ENCODE measurements at places on chromosomes 11 and 22.

- no peak for DNase-seq
Observed at GRCh38 chr11:122230385-122230755, 114.4 kb upstream of the BLID start.

GRCh38 chr22:35377735-35378134, 3.2 kb upstream of the HMOX1 start:
- no peak for DNase-seq

DNA sequence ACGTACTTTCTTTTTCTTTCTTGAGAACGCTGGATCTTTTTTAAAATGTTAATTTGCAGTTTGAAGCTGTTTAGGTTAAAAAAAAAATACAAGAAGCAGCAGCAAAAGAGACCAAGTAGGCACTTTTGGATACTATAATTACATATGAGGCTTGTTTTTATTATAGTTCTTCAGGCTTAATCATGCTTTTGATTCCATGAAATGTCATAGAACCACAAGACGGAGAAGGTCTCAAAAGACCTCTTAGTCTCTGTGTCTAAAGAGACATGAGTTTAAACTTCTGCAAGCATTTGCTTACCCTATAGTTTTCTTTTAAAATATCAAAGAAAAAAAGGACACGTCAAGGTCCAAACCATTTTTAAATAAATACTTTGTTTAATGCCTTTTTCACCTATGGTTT, 18.8 kb upstream of the MMP20 start:
- DNase-seq: no peak

GRCh38 chr11:66189031-66189745, 79.3 kb upstream of the RAB1B start:
- DNase-seq: no peak

- DNase-seq: no peak
Observed at GRCh38 chr22:49659924-49660315, 167.8 kb downstream of the BRD1 start.

DNA sequence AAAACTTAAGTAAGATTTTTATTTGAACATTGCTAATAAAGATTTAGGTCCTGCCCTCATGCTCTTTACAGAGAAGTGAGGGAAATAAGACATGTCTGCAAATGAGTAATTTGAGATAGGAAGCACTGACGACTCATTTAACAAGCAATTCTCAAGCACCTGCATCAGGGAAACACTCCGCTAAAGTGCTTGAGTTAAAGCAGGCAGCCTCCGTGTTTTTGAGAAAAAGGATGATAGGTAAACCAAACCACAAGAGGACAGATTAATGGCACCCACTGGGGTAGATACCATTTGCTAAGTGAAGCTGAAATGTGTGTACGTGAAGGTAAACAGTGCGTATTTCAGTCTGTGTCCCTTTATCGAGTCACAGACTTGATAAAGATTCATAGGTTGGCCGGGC, 184.6 kb upstream of the CARD18 start:
- no peak for DNase-seq

- no peak for DNase-seq
Observed at GRCh38 chr11:7450836-7451235, 34.5 kb upstream of the OLFML1 start.

DNA sequence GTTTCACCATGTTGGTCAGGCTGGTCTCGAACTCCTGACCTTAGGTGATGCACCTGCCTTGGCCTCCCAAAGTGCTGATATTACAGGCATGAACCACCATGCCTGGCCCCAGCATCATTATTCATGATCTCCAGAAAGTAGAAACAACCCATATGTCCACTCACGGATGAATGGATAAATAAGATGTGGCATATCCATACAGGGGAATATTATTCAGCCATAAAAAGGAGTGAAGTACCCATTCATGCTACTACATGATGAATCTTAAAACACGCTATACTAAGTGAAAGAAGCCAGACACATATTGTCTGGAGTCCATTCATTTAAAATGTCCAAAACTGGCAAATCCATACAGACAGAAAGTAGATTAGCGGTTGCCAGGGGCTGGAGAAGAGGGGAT, 79.9 kb upstream of the TCF20 start:
- DNase-seq: no peak

- no peak for DNase-seq
Observed at GRCh38 chr11:111135778-111136570, 109.6 kb upstream of the POU2AF2 start.

- DNase-seq: no peak
Observed at GRCh38 chr11:122692444-122692843, 36.9 kb downstream of the UBASH3B start.

DNA sequence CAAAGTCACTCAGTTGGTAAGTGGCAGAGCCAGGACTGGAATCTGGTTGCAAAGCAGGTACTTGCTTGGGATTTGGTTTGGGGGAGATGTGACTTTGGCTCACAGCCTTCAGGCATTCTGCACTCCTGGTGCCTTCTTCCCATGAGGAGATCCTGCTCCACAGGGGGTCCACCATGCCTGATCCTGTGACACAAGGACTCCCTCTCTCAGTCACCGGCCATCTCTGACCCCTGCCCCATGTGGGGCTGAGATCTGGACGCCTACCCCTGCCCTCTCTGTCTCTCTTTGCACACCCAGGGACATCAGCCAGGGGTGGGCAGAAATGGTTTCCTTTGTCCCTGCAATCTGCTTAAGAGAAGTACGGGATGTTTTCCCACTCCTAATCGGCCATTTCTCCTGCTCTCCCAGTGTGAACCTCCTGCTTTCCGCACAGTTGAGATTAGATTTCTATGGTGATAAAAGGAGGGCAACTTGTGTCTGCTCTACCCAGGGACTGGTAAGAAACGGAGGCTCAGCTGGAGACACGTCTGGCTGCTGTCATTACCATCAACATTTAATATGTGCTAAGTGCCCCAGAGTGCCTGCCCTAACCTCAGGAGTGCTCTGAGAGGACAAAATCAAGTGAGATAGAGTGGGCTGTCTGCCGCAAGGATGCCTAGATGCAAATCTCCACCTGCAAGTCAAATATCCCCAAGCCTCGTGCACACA, 11.1 kb upstream of the FXYD6 start:
- DNase-seq: no peak

DNA sequence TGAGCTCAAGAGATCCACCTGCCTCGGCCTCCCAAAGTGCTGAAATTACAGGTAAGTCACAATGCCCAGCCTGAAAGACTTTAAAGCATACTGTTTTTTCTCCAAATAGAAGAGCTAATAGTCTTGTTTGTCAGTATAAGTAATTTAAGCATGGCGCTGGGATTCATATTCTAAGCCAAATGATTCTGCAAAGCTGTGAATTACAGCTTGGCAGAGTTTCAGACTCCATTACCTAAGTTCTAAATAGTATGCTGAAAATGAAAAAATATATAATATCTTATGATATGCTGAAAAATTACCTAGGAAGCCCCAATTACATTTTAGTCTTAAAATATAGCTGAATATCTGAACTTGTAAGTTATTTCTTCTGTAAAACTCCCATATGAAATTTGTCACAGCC, 39.3 kb downstream of the MRE11 start:
- DNase-seq: no peak

GRCh38 chr11:110032259-110032658, 60.9 kb upstream of the ZC3H12C start:
- no peak for DNase-seq

DNA sequence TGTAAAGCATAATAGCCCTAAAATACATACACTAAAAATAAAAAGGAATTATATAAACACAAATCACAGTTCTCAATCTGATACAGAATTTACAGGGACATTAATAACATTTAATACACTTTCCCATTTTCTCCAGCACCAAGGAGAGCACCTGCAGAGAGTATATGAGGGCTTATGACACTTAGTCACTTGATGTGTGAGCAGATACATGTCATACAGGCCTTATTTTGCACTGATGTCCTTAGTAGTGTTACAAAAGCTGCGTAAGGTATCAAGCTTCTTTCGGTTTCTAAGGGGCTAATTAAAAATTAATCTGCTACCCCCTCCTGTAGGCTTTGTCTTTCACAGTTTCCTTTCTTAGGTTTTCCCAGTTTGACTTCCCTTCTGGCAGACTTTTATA, 61.3 kb downstream of the TRIM44 start:
- DNase-seq: no peak

GRCh38 chr22:39094717-39095389, 2.2 kb upstream of the APOBEC3H start:
- no peak for DNase-seq

- DNase-seq: no peak
Observed at GRCh38 chr22:43998679-43999264, 25.3 kb upstream of the PARVB start.

GRCh38 chr22:39463277-39463676, 6.5 kb downstream of the MGAT3 start:
- DNase-seq: no peak

GRCh38 chr11:70682760-70683159, 284.4 kb downstream of the CTTN start:
- DNase-seq: no peak

DNA sequence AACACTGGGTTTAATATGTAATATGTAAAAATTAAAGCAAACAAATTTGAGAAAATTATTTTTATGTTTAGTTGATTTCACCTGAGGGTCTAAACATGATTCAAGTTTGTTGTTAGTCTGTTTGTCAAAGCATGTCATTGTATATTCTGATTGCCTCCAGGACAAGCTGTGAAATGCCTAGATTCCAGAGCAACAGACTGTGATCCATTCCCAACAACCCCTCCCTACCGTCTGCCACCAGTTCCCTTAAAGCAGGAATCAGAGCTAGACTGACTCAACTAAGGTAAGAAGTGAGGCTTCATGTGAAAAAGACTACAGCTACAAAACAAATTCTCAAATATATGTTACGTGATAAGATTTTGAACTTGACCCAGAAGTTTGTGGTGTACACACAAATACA, 304.2 kb downstream of the RAB38 start:
- no peak for DNase-seq

DNA sequence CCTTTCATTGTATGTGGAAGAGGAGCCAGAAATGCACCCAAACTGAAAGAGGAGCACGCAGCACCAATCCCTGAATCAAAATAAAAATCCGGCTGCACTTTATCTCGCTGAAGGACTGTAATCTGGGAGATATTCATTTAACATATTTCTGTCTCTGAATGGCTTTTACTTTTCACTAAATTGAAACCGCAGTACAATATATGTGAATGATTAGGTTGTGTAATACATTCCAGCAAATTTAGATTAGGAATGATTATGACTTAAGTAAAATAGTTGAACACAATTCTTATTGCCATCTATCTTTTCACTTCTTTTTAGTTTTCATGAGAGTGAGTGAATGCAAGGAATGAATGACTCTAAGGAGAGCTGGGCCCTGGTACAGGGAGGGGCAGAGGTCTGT, 232.1 kb downstream of the ST3GAL4 start:
- no peak for DNase-seq

- no peak for DNase-seq
Observed at GRCh38 chr22:30332551-30332950, 5.8 kb upstream of the TBC1D10A start.

DNA sequence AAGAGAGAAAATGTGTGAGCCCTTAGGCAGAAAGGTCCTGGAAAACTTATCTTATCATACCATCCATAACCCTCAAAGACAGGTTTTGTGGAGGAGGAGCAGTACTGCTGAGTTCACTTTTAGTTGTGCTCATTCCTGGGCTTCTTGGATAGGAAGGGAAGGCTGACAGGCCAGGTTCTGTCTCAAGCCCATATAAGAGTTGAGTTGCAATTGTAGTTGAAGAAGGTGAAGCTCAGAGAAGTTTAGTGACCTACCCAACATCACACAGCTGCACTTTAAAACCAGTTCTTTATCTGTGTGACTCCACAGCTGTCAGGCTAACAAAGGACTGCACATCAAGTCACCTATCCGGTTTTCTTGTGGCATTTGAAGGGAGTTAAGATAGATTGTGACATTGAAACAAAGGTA, 13.0 kb downstream of the TEAD1 start:
- no peak for DNase-seq

GRCh38 chr22:49783926-49784629, 43.6 kb downstream of the BRD1 start:
- no peak for DNase-seq

GRCh38 chr11:108115500-108116140, 5.7 kb upstream of the ACAT1 start:
- no peak for DNase-seq

DNA sequence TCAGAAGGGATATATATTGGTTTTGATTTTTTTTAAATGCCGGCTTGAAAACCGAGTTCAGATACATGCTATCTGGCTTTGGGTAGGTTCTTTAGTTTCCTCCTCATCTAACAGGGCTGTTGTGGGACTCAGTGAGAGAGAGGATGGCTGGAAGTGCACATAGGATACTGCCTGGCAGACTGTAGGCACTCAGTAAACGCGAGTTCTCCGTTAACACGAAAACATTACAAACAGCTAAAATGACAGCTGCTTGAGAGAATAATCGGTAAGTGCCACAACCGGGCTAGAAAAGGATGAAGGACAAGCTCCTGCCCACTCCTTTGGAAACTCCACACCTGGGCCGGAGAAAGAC, 369 bp downstream of the XRRA1 start:
- DNase-seq: no peak

DNA sequence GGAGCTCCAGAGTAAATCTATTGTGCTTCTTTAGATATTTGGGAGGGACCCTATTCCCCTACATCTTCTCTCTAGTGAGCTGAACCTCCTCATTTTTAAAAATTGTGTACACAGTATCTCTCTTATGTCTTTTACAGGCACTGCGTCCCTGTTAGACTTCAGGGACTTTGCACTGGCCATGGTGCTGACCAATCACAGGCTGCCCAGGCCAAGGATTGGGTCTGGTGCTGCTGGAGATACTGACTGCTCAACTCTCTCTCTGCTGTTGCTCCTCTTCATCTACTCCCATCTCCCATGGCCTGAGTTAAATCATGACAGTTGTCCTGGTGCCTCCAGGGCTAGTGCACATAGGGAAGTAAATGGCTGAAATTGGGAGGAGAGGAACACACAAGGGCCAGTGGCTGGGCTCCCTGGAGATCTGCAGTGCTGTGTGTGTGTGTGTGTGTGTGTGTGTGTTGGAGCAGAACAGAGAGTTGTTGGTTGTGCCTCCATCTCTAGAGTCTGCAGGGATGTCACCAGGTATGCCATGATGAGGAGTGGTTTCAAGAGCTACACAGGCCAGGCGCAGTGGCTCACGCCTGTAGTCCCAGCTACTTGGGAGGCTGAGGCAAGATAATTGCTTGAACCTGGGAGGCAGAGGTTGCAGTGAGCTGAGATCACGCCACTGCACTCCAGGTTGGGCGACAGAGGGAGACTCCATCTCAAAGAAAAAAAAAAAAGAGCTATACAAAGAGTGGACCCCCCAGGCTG, 155.3 kb downstream of the ST3GAL4 start:
- no peak for DNase-seq

GRCh38 chr11:12675951-12676711, 1.9 kb downstream of the TEAD1 start:
- no peak for DNase-seq

DNA sequence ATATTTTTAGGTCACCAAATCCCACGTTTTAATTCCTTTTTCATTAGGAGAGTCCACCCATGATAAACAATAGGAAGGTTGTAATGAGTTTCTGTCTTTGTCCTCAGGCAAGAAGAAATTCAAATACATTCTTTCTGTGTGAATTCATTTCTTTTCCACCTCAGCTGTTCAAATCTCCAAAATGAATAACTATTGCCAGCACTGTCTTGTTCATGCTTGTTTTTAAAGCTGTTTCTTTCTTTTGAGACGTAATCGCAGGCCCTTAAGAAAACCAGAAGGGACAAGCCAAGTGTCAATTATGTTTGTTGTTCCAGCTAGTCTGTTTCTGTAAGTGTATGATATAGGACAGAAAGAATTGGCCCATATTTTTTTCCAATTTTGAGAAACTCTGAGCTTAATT, 20.2 kb downstream of the MMP27 start:
- DNase-seq: no peak
